ENCODE measurements at places on chromosomes 1 and 21. TPM values are rescaled to one million over a fixed set of nuclear protein-coding genes. Genes with fewer than 3 reads are reported as not detected.
A peak's percentile ranks its signal among the peaks of the same experiment; 100 is the strongest.

The RCAN3 gene
- total RNA-seq, result 37.9 TPM

The FCRL6 gene
- not detected for total RNA-seq

The CCSAP gene
- 2.6 TPM for total RNA-seq

The ECM1 gene
- total RNA-seq, result 4.2 TPM

The MMEL1 gene
- total RNA-seq, result 2.5 TPM

The EPS8L3 gene
- not detected for total RNA-seq

The PUSL1 gene
- 27.3 TPM for total RNA-seq

The CCDC30 gene
- 20.1 TPM for total RNA-seq

The PER3 gene
- 21.1 TPM for total RNA-seq

DNA sequence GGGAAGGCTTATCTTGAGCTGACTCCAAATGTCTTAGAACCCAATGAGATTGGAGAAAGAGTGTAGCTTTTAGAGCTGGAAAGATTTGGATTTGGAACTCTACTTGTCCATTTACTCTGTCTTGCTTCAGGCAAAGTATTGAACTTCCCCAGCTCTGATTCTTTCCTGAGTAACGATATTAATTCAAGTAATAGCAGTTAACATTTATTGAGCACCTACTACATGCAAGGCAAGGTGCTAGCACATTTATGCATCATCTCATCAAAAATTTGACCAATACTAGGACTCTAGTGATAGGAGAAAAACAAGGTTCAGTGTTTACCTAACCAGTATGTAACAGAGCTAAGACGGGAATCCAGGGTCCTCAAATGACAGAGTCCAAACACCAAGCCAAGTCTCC is 2.5 kb upstream of the LRRN2 start:
- no peak for DNase-seq

- DNase-seq, result no peak
Observed at GRCh38 chr1:17585266-17585987, 45.9 kb downstream of the ARHGEF10L start.

DNA sequence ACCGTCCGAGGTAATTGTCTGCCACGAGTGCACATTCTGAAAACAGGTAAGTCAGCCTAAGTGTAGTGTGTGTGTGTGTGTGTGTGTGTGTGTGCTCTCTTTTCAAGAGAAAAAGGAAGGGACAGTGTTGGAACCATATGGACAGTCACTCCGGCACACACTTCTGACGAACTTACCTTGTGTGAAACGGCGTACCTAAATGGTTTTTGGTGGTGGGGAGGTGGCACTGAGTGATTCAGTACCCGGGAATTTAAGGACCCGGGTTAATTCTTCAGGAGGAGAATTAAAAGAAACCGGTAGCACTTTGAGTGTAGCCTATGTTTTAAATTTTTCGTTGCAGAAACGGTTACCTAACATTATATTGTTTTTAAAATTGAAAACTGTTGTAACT is 286 bp downstream of the ODR4 start:
- DNase-seq, result no peak

DNA sequence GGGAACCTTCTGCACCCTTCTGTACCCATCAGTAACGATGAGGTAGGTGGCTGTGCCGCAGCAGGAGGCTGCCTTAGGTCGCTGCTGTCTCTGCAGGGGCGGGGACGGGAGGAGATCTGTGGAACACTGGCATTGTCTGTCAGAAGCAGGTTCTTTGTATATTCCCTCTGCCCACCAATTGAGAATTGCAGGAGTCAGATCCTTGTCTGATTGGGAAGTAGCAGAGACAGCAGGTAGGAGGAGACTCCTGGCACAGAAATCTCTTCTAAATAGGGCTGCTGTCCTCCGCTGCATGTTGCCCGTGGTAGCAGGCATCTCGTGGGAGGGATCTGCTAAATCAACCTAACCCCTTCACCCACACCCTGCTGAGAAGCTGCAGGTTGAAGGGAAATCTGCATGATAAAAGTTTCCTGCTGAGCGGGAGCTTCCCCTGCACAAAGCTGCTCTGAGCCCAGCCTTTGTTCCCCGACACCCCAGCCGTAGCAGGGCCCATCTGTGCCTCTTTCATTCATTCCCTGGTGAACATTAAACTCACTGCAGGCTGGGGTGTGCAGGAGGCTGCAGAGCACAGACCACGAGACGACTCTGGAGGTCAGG is 15.9 kb downstream of the SARS1 start:
- DNase-seq, result no peak

DNA sequence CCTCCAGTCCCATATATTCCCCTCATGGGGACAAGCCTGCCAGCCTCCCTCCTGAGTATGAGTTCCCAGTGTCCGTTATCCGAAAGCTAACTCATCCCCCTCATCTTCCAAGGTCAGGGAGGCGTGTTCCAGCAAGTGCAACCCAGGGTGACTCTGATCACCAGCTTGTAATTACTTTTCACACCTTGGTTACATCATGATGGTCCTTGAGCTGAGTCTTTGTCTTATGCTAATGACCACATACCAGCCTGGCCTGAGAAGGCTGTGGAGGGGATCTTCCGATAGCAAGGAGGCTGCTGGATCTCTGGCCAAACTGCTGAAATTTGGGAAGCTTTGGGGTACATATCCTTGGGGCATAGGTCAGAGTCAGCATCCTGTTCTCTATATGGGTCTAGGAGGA is 99.6 kb downstream of the DDX20 start:
- DNase-seq, result no peak

DNA sequence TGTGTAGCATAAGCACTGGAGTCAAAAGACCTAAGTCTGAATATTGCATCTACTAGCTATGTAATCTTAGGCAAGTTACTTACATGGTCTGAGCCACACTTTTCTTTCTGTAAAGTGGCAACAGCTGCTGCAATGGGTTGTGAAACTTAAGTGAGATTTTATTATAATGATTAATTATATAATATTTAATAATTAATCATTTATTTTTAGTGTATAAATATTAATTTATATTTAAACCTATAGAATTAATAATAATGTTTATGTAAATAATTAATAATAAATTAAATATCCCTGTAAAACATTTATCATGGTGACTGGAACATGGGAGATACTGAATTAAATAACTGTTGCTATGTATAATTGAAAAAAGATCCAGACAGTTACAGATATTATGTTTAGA is 180.3 kb downstream of the LRRC40 start:
- DNase-seq, result no peak

- DNase-seq, result no peak
Observed at GRCh38 chr1:37629008-37629407, 5.7 kb downstream of the RSPO1 start.

DNA sequence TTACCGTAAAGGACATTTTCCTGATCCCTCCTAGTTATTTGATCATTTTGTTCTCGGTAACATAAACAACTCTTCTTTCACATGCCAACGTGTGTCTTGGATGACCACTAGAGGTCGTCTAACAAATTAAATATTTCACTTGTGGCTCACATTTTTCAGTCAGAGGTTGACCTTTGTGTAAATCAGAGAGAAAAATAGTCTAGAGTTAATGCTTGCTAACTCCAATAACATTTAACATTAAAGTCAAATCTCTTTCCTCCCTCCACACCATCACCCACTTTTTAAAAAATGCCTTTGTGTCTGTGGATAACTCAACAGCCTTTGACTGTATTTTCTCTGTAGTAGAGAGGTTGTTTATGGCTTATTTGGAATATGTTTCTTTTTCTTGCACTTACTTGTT is 220.5 kb upstream of the B3GALT2 start:
- DNase-seq, result peak; percentile 17

GRCh38 chr1:28135371-28136168 is 40.9 kb downstream of the PTAFR start:
- peak; percentile 69 for DNase-seq

DNA sequence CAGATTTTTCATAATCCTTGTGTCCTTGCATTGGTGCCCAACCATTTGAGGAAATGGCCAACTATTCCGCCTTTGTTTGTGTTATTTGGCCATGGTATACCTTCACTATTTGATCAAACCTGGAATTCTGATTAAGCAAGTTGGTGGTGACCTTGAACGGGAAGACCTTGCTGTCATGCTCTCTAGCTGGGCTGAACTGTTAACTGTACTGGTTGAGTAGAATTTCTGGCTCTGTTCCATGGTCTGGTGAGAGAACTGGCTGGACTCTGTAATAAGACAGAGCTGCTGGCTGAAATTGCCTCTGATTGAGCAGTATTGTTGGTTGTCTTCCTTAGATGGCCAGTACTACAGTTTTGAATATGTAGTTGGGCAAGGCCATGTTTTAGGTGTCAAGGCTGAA is 3.0 kb upstream of the LCE3C start:
- no peak for DNase-seq

GRCh38 chr1:1306070-1306660 is 1.6 kb downstream of the ACAP3 start:
- no peak for DNase-seq

DNA sequence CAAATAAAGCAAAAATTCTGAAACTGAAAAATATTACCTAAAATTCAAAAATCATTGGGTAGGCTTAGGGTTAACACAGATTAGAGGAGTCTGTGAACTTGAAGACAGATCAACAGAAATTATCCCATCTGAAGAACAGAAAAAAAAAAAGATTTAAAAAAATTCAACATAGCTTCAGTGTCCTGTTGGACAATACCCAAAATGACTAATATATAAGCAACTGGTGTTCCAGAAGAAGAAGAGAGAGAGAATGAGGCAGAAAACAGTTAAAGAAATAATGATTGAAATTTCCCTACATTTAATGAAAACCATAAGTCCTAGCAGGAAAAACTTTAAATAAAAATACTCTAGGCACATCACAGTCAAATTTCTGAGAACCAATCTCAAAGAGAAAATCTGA is 31.5 kb downstream of the TMCO1 start:
- no peak for DNase-seq

GRCh38 chr1:27314169-27314568 is 7.8 kb upstream of the TMEM222 start:
- no peak for DNase-seq

- no peak for DNase-seq
Observed at GRCh38 chr1:23159963-23160877, 8.4 kb downstream of the LUZP1 start.

- peak; percentile 71 for DNase-seq
Observed at GRCh38 chr21:31580866-31581276, 78.6 kb upstream of the SOD1 start.

- no peak for DNase-seq
Observed at GRCh38 chr1:182634306-182635072, 30.3 kb upstream of the RGS16 start.

GRCh38 chr1:70458131-70458530 is 47.1 kb downstream of the CTH start:
- DNase-seq, result no peak

DNA sequence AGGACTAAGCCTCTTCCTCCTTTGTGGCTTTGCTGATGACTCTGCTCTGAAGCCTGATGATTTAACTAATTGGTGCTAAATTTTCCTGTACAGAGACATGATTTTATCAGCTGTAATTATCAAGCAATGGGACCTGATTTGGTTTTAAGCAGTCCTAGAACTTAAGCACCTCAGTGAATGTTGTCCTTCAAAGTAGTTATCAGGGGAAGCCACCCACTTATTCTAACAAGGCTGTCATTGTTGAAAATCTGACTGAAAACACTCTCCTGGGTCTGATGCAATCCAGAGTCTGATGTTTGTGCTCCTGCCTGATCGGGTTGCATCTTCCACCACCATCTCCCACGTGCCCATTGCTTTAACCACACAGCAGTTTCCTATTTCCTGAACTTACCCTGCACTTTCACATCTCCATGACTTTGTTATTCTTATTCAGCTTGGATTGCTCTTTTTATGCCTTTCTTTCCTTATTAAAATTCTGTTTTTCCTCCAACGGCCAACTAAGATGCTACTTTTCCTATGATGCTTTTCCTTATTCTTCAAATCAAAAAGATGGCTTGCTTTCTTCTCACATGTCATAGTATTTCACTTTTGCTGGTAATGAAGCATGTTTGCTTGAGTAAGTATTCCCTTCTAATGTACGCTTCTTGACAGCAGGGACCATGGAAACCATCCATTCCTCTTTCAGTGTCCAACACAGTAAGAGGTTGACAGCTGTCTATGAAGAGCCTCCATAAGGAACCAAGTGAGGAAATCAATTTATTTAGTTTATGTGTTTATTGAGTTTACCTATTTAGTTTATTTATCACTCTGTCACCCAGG is 55.0 kb downstream of the S1PR1 start:
- no peak for DNase-seq

DNA sequence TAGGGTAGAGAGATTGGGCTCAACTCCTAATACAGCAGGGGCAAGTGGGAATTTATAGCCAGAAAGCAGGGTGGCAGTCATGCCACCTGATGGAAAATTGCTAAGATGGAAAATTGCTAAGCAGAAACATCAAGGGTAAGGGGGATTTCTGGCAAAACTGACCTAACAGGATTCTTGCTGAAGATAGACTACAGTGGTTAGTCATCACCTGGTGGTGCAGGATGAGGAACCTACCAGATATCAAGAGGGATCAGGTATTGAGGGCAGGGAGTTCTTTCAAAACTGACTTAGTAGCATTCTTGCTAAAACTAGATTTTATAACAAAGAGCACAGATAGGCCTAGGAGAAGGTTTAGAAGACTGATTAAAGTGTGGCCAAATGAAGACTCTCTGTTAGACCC is 292.9 kb downstream of the PLPP3 start:
- DNase-seq, result no peak

- no peak for DNase-seq
Observed at GRCh38 chr1:109617291-109617801, 2.1 kb downstream of the GNAT2 start.

Measured in thyroid gland (tissue), 4 donors.